Mucosa of gallbladder (tissue), 1 donor: ENCODE measurements at places on chromosomes 7 and 10. TPM values are rescaled to one million over a fixed set of nuclear protein-coding genes. Genes with fewer than 3 reads are reported as not detected.

The ACHE gene
- 8.4 TPM for total RNA-seq

The GNA12 gene
- 48.5 TPM for total RNA-seq

The NODAL gene
- total RNA-seq = 0.12 TPM

DNA sequence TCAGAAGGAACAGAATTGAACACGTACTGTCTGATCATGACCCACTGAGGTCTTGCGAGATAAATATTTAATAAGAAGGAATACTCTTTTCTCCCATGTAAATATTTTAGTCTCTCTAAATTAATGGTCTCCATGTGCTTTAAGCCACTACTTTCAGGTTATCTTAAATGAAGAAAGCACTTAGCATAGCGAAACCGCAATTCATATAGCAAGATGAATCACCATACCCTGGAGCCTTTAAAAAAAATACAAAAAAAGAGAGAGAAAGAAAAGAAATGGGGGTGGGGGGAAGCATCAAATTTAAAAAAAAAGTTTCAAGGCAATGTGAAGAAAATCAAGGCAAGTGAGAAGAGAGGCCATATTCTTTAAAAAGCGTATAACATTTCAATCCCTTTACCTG is 82.5 kb downstream of the CTTNBP2 start:
- no peak for DNase-seq

GRCh38 chr7:26655781-26656180 is 208.6 kb downstream of the SKAP2 start:
- no peak for DNase-seq

DNA sequence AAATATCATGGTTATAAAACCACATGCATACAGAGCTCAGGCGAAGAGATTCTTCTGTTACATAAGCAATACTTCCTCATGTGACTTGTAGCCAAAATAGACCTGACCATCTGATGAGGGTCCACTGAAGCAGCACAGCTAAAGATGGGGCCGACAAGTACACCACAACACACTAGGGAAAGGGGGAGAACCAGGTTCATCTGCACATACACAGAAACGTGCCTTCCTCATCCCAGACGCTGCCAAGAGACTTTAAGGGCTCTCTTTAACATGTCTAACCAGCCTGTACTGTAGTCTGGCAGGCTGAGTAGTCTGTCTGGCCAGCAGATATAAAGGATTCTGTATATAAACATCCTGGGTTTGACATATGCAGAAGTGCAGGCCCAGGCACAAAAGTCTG is 30.3 kb downstream of the ERCC6 start:
- no peak for DNase-seq

The KCNIP2 gene
- total RNA-seq = 2.5 TPM

GRCh38 chr7:15068324-15068723 is 165.8 kb upstream of the DGKB start:
- DNase-seq = no peak

GRCh38 chr10:50990568-50991455 is 83.5 kb upstream of the PRKG1 start:
- DNase-seq = peak; percentile 39

The AHR gene
- total RNA-seq = 76.6 TPM

DNA sequence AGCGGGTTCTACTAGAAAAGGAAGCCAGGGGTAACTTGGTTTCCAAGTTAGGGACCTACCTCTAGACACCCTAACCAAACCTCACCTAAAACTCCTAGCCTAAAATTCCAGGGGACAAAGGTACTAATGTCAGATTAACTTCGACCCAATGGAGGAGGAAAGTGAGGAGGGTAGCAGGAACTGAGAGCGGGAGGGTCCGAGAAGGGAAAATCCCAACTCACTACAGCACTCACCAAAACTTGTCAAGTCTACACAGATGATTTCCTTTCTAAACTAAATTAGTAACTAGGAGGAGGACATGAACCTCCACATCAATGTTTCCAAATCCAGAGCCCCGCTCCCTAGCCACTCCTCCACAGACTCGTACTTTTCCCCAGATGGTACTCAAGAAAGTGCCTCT is 22.6 kb downstream of the CHCHD3 start:
- DNase-seq = no peak

The FBXL13 gene
- total RNA-seq = 2.5 TPM

The RPA3 gene
- 18.3 TPM for total RNA-seq

The BMI1 gene
- total RNA-seq = 48.5 TPM

The TMEM72 gene
- not detected for total RNA-seq

The MYH16 gene
- total RNA-seq = 0.32 TPM

The CRTAC1 gene
- 1.6 TPM for total RNA-seq

DNA sequence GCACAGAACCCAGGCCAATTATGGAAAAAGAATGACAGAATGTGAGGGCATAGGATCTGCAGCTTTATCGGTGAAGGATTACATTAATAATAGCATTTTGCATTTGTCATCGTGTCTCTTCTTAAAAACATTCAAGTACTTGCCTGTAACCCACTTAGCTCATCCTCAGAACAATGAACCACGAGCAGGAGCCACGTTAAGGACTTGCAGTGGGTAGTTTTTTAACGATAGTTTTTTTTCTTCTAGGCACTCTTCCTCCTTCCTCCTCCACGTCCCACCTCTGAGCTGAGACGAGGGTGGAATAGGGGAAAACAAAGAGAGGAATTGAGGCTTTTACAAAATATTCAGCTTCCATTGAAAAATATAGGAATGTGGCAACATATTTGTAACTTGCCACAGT is 27.1 kb downstream of the CDHR3 start:
- no peak for DNase-seq

GRCh38 chr10:79438699-79439085 is 6.7 kb downstream of the ZCCHC24 start:
- no peak for DNase-seq

GRCh38 chr10:101283762-101284100 is 54.5 kb upstream of the LBX1 start:
- DNase-seq = no peak

GRCh38 chr10:118930614-118931013 is 98.9 kb upstream of the NANOS1 start:
- no peak for DNase-seq

The SLC26A3 gene
- total RNA-seq = 856 TPM

DNA sequence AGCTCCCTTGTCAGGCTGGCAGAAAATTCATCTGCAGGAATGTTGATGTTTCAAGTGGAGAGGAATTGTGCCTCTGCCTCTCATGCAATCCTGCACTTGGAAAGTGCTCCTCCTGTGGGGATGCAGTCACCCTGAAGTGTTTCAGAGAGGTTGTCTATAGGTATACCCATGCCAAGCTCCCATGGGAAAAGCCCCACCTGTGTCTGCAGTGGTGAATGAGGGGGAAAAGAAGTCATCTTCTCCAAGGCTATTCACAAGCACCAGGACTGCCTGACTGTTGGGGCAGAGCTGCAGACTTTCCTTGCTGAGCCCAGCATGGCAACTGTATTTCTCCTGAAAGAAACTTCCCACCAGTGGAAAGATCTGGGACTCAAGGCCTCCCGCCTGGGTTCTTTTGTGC is 35.5 kb downstream of the GPR22 start:
- DNase-seq = no peak

GRCh38 chr10:132783165-132783939 is 2.6 kb downstream of the NKX6-2 start:
- no peak for DNase-seq
